ENCODE measurements at places on chromosomes 1 and 21. TPM values are rescaled to one million over a fixed set of nuclear protein-coding genes. Genes with fewer than 3 reads are reported as not detected.

GRCh38 chr1:36007741-36008140 is 76.2 kb upstream of the TEKT2 start:
- no peak for DNase-seq

Gene COL24A1
- not detected for total RNA-seq

DNA sequence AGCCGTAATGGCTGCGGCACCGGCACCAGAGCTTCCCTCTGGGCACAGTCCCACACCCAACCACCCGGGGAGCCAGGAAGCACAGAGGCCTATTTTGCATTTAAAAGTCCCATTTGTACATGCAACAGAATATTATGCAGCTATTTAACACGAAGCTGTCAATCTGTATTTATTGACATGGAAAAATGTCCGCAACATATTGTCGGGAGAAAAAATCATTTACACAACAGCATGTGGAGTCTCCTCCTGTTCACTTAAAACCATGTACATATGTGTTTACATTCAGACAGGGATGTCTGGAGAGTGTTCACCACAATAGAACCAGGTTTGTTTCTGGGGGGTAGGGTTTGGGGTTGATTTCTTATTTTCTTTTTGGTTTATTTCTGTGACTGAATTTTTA is 63.4 kb upstream of the GRIK3 start:
- no peak for DNase-seq

GRCh38 chr21:34988139-34988538 is 61.0 kb downstream of the RUNX1 start:
- no peak for DNase-seq

DNA sequence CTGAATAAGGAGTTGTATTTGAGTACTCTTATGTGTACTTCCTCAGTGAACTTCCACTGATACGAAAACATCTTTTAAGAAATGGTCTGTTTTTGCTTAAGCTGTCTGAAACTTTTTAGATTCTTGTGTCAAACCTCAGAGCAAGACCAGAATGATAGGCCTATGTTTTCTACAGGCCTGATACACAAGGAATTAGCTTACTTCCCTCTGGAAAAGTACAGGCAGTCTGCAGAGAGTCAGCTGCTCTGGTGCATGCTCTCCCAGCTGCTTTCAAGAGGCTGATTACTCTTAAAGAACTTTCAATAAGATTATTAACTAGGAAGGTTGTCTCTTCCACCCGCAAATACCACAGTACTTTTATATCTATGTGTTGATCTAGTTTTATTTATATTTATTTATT is 9.5 kb downstream of the SNX27 start:
- DNase-seq = no peak

Gene FBLIM1
- not detected for total RNA-seq

Gene KLHDC7A
- total RNA-seq = not detected

DNA sequence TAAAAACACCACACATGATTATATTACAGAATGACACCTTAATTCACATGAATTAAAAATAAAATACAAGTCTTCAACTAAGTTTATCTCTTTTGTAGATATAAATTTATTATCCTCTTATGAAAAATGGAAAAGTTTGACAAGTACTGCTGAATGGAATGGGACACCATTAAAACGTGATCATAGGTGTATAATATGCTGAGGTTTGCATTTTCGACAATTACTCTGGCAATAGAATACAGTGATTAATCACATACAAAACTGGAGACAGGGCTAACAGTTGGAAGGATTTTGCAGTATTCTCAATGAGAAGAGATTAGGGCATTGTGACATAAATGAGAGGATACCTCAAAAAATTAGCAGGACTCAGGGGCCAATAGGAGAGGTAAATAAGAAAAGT is 17.1 kb upstream of the PLPPR4 start:
- no peak for DNase-seq

Gene SORT1
- total RNA-seq = 0.25 TPM

DNA sequence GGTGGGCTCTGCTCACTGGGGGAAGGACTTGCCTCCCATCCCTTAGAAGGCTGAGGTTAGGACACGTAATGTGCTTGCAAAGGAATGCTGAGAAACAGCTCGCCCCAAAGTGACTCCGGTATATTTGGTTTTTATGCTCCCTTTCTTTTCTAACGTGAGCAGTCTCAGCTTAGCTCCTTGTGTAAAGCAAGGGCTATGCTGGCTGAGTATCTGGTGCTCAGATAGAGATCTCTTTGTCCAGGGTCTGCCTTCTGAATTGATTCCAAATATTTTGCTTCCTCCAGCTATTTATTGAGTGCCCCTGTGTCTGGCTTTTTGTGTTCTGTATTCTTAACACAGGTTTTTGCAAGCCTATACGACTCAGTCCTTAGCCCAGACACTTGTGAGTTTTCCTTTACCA is 94.5 kb upstream of the ARTN start:
- no peak for DNase-seq

Gene SOX13
- 0.15 TPM for total RNA-seq

Gene IFNLR1
- total RNA-seq = 39.7 TPM

Gene S1PR1
- 219 TPM for total RNA-seq

DNA sequence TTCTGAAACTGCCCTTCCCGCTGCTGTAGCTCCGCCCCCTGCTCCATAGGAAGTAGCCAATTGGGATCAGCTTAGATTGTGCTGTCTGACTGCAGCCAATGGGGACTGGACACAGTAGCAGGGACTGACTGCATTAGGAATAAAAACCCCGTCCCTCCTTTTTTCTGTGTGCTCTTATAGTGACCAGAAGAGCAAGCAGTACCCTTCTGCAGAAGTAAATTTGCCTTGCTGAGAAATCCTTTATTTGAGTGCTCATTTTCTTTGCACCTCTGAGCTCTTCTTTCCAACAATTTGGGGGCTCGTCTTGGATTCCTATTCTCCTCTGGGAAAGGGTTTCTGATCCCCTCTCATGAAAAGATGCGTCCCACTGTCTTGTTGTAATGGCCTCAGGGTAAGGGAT is 16.2 kb downstream of the OR2L13 start:
- DNase-seq = no peak

Data from B cell (primary cell).